ENCODE measurements at places on chromosomes 4 and X.

DNA sequence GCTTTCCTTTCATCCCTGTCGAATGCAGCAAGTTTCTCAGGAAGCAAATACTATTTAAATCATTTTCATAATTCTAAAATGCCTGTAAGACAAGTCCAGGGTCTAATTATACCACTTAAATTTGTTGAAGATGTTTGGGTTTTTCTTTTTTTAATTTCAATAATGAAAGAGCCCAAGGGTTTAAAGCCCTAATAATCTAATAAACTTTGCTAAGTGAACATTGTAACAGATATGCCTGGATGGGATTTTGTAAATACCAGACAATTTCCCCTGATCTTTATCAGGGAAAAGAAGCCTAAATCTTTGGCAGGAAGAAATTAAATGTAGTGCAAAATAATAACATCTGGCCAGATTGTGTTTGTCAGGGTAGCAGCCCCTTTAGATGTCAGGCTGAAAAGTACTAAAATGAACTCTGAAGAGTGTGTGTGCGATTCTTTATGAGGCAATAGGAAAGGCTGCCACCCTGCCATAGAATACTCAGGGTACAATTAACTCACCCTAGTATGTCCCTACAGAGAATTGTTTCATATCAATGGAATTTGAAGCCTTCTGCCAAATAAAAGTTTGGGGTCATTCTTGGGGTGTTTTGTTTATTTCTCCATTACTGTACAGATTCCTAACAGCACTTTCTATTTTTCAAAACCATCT is 45.6 kb downstream of the GPC3 start:
- no peak for DNase-seq

DNA sequence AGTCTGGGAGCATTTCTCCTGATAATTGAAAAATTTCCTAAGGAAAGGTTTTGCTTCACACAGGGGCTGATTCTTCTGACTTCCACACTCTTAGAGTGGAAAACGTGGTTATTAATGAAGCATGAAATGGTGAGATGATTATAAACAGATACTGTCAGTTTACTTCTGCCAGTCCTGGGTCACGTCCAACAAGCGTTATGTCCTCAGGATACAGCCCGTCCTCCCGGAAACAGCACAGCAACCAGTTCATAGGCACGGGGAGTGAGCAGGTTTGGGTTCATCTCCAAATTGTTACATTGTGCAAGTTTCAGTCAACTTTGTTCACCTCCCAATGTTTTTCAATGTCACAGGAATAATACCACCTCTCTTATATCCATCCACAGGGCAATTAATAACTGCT is 98.8 kb downstream of the NPNT start:
- DNase-seq = no peak

DNA sequence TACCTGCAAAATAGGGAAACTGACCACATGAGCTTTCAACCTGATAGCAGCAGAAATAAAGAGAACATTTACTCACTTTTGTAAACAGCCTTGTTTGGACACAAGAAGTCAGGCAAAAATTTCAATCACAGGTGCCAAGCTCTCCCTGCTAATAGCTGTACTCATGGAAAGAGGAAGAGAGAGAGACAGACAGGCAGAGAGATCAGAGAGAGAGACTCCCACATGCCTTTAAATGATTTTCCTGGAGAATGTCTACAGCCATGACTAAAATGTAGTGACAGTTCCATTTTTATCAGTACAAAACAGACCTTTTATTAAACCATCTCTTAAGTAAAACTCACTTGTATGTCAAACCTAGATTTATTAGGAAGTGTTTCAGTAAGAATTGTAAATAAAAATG is 752.9 kb downstream of the TRAM1L1 start:
- no peak for DNase-seq

DNA sequence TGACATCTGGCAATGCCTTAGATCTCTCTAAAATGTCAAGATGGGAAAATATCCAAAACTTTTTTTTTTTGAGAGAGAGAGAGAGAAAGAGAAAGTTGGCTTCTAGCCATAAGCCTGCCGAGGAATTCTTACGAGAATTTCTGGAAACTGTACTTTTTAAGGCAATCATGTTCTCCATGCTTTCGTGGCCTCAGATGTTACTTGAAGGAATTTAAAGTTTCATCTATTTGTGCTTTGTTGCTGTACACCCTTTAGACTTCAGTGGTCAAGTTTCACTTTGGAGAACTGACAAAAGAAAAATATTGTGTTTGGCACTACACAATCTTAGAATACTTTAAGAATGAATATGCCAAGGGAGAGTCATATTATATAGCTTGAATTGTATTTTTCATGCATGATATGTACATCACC is 53.9 kb downstream of the FAT4 start:
- DNase-seq = peak; percentile 24

DNA sequence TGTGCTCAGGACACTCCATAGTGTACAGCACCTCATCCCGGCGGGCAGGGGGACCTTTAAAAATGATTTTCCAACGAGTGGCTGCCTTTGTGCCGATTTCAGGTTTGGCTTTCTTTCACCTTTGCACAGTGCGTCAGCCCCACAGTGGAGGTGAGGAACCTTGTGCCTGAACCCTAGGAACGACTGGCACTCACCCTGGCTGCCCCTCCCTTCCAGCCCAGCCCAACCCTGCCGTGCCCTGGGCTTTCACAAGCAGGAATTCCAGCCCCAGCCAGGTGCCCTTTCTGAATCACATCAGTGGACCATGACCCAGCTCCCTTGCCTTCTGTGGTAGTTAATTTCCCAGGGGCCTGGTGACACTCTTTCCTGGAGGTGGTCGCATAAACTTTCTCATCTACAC is 1.3 kb downstream of the TMEM164 start:
- no peak for DNase-seq

DNA sequence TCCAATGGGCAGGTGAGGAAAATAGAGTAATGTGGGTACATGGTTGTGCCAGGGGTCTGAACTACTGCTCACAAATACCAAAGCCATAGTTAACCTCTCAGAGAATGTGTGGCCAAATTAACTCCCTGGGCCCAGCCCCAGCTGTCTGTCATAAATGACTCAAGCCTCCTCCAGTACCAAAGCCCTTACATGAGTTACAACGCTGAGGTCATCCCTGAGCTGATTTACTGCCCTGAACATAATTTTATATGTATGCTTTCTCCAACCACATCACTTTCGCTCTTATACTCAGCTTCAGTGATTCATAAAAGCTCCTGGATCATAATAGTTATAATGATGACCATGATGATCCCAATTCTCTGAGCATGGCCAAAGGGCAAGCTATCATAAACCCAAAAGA is 283.9 kb downstream of the NKX6-1 start:
- no peak for DNase-seq

DNA sequence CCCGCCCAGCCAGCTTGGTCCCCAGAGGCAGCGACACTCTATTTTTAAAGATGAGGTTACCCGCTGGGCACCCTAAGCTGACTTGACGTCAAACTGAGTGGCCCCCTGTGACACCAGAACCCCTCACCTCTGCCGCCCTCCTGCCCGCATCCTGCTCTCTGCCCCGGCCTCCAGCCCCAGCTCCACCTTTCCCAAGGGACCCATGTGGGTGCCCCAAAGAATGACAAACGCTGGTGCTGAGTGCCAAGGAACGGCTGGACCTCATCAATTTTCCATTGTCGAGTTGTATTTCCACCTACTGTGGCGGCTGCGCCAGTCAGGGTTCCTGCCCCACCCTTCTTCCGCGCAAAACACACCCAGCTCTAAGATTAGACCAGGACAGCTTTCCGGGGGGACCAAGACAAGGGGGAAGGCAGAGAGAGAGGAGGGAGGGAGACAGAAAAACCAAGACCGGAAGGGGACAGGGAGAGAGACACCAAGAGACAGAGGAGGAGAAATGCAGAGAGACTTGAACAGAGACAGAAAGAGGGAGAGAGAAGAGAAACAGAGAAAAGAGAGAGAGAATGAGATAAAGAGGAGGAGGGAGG is 2.0 kb downstream of the PRKX start:
- peak; percentile 24 for DNase-seq

DNA sequence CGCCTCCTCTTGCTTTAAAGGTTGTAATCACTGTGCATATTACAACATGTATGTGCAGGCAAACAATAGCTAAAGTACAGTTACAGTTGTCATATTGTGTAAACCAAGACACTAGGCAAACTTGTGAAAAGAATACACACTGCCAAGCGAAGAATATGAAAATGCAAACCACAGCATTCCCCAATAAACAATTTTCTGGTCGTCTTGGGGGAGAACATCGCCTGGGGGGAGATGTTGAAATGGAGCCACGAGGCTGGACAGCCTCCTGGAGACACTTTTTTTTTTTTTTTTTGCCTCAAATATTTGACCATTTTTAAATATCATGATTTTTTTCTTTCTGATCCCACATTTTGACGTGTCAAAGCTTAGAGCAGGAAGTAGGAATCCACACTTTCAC is 51.7 kb upstream of the PDLIM3 start:
- DNase-seq = no peak

GRCh38 chrX:103781062-103781402 is 4.4 kb downstream of the PLP1 start:
- no peak for DNase-seq

- DNase-seq = no peak
Measured at GRCh38 chr4:8157496-8157895, 1.1 kb downstream of the ABLIM2 start.

DNA sequence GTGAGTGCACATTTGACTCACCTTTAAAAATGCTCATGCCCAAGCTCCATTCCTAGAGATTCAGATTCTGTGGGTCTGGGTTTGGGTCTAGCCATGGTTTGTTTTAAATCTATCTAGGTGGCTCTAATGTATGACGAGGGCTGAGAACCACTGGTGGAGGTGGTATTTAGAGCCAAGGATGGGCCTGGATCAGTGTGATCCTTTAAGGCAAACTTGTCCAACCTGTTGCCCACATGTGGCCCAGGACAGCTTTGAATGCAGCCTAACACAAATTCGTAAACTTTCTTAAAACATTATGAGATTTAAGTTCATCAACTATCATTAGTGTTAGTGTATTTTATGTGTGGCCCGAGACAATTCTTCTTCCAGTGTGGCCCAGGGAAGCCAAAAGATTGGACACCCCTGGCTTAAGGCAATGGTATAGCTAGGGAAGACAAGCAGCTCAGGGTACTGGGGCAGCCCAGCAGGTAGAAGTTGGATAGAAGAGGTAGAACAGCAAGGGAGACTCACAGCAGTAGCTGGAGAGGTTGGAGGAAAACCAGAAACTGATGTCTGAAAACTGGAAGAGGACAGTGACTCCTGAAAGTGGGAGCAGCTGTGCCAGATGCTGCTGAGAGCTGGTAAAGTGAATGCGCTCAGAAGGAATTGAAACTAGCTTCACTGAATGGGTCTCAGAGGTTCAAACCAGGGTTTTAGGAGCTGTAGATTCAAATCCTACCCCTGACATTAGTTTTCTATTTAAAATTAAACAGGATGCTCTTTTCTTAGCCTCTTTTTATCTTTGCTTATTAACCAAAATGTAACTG is 18.2 kb downstream of the ADD1 start:
- DNase-seq = no peak

DNA sequence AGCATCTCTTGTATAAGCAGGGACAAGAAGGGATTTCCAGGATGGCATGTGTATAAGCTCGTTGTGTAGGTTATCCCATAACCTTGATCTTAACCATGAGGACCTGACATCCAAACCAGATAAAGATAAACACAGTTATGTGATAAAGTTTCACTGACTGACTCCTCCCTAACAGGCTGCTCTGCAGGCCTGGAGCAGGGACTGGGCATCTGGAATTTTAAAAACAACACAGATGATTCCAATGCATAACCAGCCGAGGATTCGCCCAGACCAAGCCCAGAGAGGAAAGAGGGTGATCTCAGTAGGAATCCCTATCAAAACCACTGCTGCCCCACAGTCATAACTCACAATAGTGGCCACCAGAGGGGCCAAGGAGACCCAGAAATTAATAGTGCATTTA is 22.7 kb downstream of the KLF3 start:
- no peak for DNase-seq

- DNase-seq = no peak
Measured at GRCh38 chr4:81605271-81605670, 133.6 kb upstream of the RASGEF1B start.

DNA sequence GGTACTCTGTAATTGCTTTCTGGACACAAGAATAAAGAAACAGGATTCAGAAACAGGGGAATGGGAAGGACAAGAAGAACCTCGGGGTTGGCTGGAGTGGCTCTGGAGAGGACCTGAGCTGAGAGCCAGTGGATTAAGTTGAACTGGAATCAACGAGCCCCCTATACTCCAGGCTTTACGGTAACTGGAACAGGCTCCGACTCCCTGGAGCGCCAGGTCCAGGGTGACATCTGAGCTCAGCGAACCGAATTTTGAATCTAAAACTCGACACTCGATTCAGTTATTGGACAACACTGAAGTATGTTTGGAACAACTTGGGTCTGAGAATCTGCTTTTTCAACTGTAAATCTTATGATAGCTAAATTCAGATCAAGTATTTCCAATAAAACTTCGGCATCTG is 23.9 kb downstream of the HMX1 start:
- DNase-seq = peak; percentile 22

GRCh38 chrX:148535639-148536038 is 35.2 kb downstream of the AFF2 start:
- no peak for DNase-seq

GRCh38 chr4:120750152-120750525 is 172.4 kb downstream of the PRDM5 start:
- DNase-seq = no peak

DNA sequence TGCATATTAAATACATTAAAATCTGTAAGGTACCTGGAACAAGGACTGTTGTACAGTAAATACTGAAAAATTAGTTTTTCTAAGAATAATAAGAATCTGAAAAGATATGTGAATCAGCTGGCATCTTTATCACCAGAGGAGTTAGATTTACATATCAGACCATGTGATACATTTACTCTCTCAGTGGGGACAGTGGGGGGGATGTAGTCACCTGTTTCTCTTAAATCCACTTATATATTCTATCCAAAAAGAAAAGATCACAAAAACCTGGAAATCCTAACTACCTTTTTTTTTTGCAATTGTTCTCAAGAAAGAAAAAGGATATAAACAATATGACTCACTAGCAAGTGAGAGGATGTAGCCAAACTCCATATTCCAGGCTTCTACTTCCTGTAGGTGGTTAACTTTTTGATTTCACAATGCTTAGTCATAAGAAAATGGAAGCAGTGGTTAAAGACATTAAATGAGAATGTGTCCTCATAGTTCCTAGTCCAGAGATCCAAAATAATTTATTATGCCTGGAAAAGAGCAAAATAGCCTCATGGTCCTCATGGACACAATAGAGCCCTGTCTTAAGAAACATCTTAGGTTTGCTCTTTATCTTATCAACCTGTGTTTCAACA is 22.5 kb upstream of the MYOZ2 start:
- DNase-seq = no peak

DNA sequence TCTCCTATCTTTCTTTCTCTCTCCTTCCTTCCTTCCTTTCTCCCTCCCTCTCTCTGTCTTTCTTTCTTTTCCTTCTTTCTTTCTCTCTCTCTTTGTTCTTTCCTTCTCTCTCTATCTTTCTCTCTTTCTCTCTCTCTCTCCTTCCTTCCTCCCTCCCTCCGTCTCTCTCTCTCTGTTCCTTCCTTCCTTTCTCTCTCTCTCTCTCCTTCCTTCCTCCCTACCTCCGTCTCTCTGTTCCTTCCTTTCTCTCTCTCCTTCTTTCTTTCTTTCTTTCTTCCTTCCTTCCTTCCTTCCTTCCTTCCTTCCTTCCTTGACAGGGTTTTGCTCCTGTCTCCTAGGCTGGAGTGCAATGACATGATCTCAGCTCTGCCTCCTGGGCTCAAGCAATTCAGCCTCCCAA is 24.2 kb upstream of the P2RY8 start:
- DNase-seq = no peak

- no peak for DNase-seq
Measured at GRCh38 chrX:135191838-135192237, 20.6 kb upstream of the CT55 start.

- DNase-seq = no peak
Measured at GRCh38 chr4:141926406-141926805, 290.0 kb downstream of the IL15 start.
